ENCODE measurements at places on chromosomes 16 and 17.
A peak's percentile ranks its signal among the peaks of the same experiment; 100 is the strongest.

DNA sequence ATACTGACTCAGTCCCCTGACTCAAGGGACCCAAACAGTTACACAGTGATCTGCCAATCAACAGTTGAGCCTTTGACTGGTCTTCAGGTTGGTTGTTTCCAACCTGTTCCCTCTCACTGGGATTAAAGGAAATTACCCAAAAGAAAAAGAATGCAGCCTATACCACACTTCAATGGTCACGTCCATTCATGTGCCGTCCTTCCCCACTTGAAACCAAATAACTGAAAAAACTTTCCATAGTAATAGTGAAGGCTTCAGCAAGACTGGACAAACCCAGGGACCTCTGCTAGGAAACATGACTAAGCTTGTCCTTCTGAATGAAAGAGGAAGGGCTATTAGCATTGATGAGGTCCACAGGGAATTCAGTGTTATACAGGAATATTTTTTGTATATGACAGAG is 30.6 kb downstream of the MRPS23 start:
- no peak for DNase-seq

DNA sequence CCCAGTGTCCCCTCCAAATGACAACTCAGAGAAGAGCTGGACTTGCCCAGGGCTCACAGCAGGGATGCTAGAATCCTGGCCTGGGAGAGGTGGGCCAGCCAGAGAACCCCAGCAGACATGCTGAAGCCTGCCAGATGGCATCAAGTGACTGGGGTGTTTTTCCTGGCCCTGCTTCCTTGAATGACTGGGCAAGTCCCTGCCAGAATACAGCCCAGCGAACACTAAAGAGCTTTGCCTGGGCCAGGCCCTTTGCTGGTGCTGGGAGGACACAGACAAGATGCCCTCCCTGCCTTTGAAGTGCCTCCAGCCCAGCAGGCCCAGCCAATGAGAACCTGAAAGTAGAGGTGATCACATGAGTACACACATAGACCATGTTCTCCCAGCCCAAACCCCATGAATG is 11.5 kb downstream of the ZNF319 start:
- DNase-seq, result no peak

- no peak for DNase-seq
These were observed 17.9 kb upstream of the SNTB2 start for GRCh38 chr16:69169051-69169450.

DNA sequence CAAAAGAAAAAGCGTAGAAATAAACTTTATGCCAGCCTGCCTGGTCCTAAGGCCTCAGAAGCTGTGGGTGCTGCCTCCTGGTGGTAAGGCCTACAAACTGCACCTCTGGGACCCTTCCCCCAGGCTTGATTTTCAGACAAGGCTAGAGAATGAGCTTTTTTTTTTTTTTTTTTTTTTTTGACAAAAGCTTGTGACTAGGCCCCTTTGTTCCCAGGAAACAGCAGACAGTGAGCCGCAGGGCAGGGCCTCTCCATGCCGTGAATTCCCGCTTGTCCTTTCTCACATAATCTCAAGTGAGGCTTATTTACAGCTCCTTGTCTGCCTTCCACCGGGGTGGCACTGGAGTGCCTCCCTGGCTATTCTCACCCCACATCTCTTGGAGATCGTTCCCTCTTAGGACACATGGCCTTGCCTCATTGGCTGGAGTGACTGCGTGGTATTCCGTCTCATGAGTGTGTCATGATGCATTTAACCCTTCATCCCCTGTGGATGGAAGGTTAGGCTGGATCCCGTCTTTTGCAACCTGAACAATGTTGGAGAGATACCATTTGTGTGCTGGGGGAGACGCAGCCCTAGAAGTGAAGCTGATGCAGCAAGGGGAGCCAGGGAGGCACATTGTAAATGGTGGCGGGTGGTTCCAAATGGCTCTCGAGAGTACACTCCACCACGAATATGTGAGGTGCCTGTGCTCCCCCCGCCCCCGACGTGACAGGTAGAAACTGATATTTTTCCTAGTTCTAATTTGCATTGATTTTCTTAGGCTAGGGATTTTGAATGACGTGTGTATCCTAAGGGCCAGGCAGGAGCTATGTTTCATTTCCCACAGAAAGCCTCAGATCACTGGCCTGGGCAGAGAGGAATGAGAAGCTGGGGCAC is 49.6 kb downstream of the USP22 start:
- DNase-seq, result peak; percentile 78

GRCh38 chr17:74767111-74767516 is 9.0 kb downstream of the NAT9 start:
- DNase-seq, result no peak

GRCh38 chr16:73002866-73003265 is 45.1 kb downstream of the ZFHX3 start:
- DNase-seq, result no peak

GRCh38 chr16:28279006-28279405 is 13.3 kb upstream of the SBK1 start:
- DNase-seq, result no peak

DNA sequence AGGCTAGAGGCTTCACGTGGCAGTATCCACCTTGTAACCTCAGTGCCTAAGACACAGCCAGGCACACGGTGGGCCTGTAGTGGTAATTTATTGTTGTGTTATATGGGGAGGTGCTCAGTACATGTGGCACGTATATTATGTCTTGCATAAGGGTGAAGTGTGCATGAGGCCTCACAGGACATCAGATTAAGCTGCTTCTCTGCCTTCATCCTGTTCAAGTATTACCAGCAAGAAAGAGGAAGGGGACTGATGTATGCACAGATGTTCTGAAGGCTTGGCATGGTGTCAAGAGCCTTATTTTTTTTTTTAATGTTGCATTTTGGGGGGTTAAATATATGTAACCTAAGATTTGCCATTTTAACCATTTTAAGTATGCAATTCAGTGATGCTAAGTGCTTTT is 71.6 kb downstream of the ABCC1 start:
- DNase-seq, result no peak

GRCh38 chr16:57475711-57476339 is 10.5 kb downstream of the DOK4 start:
- DNase-seq, result peak; percentile 90

DNA sequence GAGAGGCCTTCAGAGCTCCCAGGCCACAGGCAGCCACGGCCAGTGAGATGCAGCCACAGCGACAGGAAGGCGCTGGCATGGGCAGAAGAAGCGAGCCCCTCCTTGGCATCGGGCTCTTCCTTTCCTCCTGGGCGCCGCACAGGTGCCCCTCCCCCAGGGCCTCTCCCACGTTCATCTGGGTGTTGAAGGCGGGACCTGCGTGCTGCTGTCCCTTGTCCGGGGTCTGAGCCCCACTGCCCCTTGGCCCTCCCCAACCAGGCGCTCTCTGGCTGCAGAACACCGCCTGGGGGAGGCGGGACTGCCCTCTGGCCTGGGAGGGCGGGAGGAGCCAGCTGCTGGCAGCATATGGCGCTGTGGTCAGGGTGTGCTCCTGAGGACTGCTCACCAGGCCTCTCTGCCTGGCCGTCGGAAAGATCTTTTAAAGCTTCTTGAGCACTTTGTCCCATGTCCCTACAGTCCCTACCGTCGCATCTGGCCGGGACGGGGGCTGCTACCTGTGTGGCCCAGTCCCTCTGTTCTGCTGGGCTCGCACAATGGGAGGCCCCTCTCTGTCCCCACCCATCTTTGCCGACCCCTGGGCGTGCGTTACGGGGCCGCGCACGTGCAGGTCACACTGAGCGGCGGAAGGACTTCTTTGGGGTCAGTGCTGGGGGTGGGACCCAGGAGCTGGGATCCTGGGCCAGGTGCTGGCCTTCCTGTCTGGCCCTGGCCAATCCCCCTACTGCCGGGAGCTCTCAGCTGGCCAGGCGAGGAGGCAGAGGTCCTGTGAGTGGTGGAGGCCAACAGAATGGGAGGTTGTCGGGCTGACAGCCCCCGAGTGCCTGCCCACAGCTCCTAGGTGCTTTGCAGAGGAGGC is 1.7 kb downstream of the SLC25A10 start:
- no peak for DNase-seq

GRCh38 chr16:70433458-70434103 is 5.3 kb downstream of the ST3GAL2 start:
- no peak for DNase-seq

DNA sequence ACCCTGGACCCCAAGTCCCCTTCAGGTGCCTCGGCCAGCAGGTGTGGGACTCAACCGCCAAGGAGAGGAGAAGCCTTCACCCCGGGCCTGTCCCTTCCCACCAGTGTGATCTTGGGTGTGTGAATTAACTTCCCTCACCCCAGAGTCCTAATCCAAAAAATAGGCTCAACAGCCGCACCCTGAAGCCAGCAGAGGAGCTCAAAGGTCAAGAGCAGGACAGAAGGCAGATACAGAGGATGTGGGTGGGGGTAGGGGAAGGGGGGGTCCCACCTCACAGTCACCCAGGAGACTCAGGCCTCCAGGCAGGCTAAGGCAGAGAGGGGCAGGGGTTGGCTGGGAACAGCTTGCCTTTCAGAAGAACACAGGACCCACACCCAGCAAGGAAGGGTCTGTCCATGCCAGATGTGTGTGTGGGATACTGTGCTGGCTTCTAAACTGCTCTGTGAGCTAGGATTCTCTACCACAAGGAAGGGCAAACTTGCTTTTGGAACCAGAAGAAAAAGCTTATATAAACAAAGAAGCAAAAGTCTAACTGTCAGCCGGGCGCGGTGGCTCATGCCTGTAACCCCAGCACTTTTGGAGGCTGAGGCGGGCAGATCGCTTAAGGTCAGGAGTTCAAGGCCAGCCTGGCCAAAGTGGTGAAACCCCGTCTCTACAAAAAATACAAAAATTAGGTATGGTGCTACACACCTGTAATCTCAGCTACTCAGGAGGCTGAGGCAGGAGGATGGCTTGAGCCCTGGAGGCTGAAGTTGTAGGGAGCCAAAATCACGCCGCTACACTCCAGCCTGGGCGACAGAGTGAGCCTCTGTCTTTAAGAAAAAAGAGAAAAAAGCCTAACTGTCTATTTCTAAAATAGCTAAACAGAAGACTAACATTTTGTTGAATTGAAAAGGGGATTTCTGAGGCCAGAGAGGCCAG is 4.6 kb downstream of the PIEZO1 start:
- DNase-seq, result no peak

DNA sequence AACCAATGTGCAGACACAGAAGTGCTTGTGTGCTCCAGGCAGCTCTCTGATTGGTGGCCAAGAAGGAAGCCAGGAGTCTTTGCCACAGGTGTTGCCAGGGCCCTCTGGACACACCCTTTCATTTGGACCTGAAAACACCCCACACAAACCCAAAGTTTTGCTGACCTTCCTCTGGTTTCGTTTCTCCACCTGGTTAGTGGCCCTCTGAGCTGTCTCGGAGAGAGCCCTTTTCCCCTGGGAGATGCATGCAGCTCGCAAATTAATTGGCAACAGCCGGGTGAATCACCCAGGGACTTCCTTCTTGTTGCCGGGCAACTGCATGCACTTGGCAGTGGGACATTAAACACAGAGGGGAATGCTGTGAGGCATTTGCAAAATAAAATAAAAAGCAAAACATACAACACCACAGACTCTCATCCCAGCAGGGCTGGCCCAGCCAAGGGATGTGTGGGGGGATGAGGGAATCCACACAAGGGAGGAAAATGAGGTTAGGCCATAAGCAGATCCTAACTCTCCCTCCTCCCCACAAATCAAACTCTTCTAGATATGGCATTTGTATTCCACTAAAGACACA is 286.6 kb downstream of the SOX9 start:
- no peak for DNase-seq

GRCh38 chr16:48611329-48612137 is 1.6 kb upstream of the N4BP1 start:
- peak; percentile 83 for DNase-seq

- DNase-seq, result peak; percentile 100
These were observed at the start of gene NME1 for GRCh38 chr17:51153210-51154072. Gene NME1, plus strand, starts transcription at chr17:51153559. Its CDS starts 2,096 bp downstream, at chr17:51155655.

GRCh38 chr17:10069301-10069700 is 129.1 kb downstream of the GAS7 start:
- no peak for DNase-seq

- no peak for DNase-seq
These were observed 34.7 kb upstream of the KLHDC4 start for GRCh38 chr16:87800497-87800896.

- DNase-seq, result no peak
These were observed 130.4 kb downstream of the TANC2 start for GRCh38 chr17:63096426-63096825.

DNA sequence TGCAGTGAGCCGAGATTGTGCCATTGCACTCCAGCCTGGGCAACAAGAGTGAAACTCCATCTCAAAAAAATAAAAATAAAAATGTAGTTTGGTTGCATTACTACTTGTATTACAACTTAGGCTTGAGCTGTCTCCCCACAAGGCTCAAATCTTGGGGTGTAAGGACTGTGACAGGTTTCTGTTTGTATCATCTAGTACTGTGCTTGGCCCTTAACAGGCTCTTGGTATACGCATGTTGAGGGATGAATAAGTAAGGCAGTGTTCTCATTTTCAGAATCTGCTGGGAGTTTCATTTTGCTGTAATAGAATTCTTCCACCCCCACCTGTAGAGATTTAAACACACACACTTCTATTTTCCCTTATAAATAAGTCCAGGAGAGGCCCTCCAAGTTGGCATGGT is 289.4 kb upstream of the EEF2KMT start:
- no peak for DNase-seq

DNA sequence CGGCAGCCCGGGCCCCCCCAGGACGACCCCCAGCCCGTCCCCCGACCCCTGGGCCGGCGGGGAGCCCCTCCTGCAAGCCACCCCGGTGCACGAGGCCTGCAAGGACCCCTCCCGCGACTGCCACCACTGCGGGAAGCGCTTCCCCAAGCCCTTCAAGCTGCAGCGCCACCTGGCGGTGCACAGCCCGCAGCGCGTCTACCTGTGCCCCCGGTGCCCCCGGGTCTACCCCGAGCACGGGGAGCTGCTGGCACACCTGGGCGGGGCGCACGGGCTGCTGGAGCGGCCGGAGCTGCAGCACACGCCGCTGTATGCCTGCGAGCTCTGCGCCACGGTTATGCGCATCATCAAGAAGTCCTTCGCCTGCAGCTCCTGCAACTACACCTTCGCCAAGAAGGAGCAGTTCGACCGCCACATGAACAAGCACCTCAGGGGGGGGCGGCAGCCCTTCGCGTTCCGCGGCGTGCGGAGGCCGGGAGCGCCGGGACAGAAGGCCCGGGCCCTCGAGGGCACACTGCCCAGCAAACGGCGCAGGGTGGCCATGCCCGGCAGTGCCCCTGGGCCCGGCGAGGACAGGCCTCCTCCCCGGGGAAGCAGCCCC is 15.6 kb upstream of the ZFPM1 start:
- DNase-seq, result peak; percentile 93

DNA sequence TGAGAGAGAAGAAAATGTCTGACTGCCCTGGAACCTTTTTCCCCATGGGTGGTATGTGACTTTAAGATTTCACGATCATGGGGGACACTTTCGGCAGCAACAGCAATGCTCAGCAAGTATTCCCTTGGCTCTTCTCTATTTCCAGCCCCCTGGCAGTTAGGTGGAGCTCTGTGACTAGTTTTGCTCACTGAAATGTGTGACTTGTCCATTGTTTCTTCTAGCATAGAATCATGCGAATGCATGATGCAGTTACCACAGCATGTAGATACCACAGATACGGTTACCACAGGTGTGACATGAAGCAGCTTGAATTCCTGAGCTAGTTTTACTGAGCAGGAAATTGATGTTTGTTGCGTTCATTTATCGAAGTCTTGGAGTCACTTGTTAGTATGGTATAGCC is 1034.5 kb upstream of the EEF2KMT start:
- no peak for DNase-seq
